ENCODE measurements at places on chromosomes 11 and 22.

GRCh38 chr11:96082002-96082899 is 158.3 kb upstream of the MTMR2 start:
- DNase-seq = no peak

DNA sequence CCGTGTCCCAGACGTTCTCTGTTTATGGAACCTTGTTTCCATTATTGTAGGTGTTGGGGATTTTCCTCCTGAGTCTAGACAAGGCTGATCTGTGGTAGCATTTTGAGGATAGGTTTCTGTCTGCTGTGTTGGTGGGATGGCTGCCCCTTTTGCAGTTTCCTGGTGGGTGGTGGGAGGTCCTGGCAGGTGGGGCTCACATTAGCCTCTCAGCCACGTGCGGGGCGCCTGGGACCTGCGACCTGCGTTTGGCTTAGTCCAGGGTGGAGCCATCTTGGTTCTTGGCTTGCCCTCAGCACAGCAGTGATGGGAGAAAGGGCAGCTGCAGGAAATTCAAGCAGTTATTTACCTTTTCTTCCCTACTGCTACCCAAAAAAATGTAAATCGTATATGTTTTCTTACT is 143.4 kb downstream of the TBC1D22A start:
- DNase-seq = no peak

DNA sequence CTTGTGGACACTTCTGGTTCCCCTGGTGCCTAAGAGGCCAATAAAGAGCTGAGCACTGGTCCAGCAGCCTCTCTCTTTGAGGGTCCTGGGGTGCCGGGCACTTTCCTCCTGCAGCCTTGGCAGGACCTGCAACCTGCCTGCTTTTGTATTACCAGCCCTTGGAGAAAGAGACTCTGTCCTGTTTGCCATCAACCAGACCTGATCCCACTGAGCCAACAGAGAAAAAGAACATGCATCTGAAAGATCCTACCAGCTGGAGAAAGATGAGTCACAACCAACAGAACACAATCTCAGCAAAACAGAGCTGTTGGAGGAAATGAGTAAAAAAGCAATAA is 321.0 kb downstream of the DDX10 start:
- DNase-seq = peak; percentile 31

DNA sequence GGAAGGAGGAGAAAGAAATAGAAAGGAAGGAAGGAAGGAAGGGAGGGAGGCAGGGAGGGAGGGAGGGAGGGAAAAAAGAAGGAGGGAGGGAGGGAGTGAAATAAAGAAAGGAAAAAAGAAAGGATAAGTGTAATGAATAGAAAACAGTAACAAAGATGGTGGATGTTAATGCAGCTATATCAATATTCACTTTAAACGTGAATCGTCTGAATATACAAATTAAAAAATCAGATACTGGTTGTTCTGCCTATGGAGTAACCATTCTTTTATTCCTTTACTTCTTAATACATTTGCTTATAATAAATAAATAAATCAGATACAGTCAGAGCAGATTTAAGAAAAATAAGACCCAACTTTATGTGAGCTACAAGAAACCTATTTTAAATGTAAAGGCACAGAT is 1520.4 kb downstream of the TBC1D22A start:
- no peak for DNase-seq

DNA sequence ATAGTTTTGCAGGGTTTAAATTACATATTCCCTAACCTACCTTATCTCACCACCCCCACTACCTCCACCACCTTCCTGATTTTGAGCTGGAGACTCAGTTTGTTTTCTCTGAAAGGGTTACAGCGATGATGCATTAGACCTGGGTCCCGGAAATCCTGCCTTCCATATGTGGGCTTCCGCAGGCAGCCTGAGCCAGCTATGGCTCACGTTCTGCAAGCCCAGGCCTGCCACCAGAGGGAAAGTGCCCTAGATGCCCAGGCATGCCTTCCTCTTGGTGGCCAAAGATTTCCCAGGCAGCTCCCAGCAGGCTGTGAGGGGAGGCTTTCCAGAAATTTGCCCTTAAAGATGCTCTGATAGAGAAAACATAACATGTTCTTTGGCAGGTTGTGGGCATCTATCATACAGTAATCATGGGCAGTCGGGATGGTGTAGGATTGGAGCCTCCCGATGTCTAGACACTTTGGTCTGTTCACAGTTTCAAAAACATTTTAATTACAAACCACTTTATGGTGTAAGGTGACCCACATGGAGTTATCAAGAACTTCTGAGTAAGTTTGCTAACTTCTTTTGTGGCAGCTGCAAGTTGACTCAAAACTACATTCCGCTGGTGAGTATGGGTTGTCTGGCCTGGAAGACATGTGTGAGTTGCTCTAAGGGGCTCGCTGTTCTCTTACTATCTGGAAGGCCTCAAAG is 79.3 kb downstream of the MICAL2 start:
- no peak for DNase-seq

Data from A172 (cell line).